ENCODE measurements at places on chromosomes 7 and 10.

DNA sequence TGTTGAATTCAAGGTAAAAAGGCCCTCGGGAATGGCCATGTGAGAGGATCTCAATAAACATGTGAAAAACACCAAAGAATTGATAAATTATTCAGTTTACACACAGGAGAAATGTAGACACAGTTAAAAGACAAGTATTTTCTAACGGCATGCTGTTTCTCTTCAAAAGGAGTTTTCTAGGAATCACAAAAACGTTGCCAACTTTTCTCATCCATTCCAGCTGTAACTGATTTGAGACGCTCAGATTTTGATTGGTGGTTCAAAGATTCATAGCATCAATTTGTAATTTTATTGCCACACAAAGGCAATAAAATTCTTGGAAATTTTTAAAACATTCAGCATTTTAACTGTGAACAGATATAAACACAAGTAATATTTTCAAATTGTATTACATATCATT lies 384.9 kb upstream of the PFKP start:
- no peak for DNase-seq

DNA sequence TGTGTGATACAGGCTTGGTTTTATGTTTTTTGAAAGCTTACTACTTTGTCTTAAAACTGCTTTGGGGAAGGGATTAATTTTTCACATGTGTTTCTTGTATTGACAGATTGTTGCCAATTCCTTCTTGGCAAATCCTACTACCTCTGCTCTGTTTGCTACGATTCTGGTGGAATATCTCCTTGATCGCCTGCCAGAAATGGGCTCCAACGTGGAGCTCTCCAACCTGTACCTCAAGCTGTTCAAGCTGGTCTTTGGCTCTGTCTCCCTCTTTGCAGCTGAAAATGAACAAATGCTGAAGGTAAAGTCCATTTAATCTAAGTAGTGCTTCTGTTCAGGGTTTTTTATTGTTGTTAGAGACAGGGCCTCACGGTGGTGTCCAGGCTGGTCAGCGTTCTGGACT lies 33.6 kb downstream of the TRRAP start:
- DNase-seq = no peak

GRCh38 chr7:134811765-134812164 lies 32.3 kb downstream of the CALD1 start:
- no peak for DNase-seq

GRCh38 chr7:141884539-141885225 lies 31.5 kb upstream of the OR9A4 start:
- DNase-seq = no peak

DNA sequence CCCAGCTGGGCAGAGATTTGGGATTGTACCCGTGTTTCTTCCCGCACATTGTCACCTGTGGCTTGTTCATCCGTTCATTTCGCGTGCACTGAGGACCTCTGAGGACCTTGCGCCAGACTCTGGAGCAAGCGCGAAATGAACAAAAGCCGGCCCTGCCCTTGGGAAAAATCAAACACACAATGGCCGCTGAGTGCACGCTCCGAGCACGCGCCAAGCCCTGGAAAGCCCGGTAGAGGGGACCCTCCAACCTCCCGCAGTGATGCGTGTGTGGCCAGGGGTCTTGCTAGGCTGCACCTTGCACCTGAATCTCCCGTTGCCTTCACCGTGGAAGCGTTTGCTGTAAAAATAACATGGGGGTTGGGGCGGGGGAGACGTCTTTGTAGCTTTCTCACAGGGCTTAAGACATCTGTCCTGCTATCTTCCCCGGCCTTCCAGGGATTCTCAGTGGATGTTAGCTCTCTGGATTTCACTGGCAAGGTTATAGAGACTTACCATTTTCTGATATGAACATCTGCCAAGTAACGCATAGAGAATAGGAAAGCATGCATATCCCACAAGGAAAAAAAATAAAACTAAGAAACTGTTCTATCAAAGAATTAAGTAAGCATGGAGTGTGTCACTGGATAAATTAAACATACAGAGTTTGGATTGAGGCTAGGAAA lies 37.3 kb downstream of the ZNF777 start:
- DNase-seq = no peak

DNA sequence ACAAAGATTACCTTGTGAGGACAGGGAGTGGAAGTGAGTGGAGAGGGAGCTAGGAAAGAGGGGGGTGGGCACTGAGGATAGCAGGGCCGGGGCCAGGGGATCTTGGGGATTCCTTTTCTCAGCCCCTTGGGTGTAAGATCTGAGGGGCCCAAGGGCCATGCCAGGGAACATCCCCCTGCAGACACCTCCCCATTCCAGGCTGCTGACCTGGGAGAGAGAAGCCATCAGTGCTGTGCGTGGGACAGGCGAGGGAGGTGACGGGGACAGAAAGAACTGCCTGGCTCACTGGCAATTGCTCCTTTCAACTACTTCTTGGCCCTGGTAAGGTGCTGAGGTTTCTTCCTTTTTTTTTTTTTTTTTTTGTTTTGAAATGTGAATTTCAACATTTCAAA lies 12.0 kb upstream of the BTBD16 start:
- DNase-seq = no peak

All from GM12891 (cell line).